ENCODE measurements at places on chromosomes 13 and 19. TPM values are rescaled to one million over a fixed set of nuclear protein-coding genes. Genes with fewer than 3 reads are reported as not detected.

PGLYRP1 gene
- total RNA-seq, result not detected

SSC5D gene
- 1.6 TPM for total RNA-seq

HRC gene
- not detected for total RNA-seq

CTXN1 gene
- total RNA-seq, result 0.49 TPM

PSG11 gene
- not detected for total RNA-seq

SPIB gene
- total RNA-seq, result not detected

ZNF616 gene
- total RNA-seq, result 4.1 TPM

GSX1 gene
- total RNA-seq, result not detected

All from right lobe of liver (tissue), 6 donors.